ENCODE measurements at places on chromosomes 3 and 15.

- no peak for DNase-seq
Measured at GRCh38 chr3:111692593-111693552, 97.7 kb upstream of the ZBED2 start.

DNA sequence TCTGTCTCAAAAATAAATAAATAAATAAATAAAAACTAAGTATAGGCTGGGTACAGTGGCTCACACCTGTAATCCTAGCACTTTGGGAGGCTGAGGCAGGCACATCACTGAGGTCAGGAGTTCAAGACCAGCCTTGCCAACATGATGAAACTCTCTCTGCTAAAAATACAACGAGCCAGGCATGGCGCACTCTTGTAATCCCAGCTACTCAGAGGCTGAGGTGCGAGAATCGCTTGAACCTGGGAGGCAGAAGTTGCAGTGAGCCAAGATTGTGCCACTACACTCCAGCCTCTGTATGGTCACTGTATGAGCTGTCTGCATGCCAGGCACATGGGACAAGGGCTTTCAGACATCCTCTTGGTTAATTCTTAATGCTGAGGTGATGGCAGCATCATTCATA lies 28.7 kb downstream of the TIPIN start:
- no peak for DNase-seq

DNA sequence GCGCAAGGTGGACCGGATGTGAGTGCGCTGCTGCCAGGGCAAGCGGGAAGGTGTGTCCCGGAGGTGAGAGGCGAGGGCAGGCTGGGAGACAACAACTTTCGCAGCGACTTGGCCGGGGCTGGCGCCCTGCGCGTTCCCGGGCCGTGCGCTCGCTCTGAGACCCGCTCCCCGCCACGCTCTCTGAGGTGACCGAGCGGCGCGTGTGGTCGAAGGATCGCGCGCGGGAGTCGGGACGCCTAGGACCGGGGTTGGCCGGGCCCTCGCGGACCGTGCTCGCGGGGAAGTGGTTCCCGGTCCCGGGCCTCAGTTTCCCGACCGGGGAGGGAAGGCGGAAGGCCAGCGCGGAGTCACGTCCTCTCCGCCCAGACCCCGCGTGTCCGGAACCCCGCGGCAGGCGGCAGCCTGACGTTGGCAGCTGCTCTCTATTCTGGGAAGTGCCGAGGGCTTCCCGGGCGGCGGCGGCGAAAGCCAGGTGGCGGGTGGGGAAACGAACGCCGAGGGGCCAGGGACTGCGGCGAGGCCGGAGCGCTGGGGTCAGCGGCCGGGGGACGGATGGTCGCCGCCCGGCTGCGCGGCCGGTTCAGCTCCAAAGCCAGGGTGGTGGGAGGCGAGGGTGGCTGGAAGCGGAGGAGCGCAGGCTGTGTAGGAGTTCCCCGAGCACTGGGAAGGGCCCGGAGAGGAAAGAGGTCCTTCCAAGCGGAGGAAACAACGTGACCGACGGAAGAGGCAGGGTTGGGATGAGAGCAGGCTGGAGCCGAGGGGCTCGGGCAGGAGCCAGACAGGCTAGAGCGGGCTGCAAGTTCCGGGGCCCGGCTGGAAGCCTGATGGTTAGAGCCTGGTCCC lies 1.0 kb upstream of the IGF2BP2 start:
- DNase-seq: no peak

DNA sequence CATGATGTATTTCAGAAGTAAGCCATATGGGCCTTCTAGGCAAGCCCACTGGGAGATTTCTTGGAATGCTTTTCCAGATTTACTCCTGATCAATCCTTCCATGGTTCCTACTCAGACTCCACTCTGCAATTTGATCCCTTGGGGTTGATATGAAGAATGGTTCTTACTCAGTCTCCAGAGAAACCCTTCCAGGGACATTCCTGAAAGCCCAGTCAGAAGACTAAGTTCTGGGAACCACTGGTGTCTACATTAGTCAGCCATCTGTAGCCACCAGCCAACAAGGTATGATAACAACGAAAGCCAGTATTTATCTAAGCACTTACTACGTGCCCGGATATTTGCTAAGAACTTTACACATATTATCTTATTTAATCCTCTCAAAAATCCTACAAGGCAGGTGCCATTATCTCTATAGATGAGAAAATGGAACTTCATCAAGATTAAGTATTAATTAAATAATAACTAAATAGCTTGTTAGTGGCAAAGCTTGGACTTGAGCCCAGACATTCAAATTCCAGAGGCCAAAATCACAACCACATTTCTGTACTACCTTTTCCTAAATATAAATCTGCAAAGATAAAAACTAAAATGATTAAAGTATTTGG lies 32.7 kb downstream of the ZNF385D start:
- no peak for DNase-seq

DNA sequence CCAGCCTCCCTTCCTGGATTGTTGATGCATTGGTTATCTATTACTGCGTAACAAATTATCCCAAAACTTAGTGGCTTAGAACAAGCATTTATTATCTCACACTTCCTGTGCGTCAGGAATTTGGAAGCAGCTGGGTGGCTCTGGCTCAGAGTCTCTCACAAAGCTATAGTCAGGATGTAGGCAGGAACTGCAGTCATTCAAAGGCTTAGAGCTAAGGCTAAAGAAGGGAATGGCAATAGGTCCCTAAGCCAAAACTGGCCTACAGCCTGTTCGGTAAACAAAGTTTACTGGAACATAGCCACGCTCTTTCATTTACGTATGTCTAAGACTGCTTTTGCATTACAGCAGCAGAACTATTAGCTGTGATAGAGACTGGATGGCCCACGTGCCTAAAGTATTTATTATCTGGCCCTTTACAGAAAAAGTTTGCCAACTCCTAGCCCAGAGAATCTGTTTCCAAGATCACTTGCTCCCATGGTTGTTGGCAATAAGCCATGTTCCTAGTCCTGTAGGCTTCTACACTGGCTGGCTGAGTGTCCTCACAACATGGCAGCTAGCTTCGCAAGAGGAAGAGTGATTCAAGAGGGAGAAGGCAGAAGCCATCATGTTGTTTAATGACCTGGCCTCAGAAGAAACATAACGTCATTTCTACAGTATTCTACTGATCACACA lies 132.4 kb downstream of the SNRK start:
- DNase-seq: no peak

GRCh38 chr15:62377736-62378480 lies 212.8 kb upstream of the C2CD4B start:
- DNase-seq: no peak

GRCh38 chr3:4904811-4905695 lies 74.2 kb upstream of the BHLHE40 start:
- no peak for DNase-seq

GRCh38 chr15:92676561-92676960 lies 21.0 kb upstream of the FAM174B start:
- DNase-seq: no peak

DNA sequence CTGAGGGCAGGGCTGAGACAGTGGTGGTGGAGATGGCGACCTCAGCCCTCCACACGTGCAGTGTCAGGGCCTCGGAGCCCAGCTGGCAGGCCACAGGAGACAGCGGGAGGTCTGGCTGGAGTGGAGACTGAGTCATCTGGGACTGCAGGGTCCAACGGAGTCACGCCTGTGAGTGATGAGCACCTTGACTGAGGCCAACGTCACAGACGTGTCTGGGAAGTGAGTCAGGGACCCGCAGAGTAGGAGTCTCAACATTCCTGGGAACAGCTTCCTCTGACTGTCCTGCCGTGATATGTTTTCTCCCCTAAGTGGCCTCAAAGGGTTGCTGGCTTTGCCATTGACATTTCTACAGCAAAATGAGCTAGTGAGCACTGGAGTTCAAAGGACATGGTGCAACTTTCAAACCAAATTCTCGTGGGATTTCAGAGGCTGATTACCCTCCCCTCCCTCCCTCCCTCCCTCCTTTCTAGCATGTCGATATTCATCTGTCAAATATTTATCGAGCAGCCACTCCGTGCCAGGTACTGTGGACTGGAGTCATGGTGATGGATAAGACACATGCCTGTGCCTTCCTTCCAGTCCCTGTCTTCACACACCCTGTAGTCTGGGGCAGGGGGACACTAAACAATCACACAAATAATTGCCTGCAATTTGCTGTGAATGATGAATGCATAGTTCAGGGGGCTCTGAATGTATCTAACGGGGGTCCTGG lies 53.3 kb upstream of the AMOTL2 start:
- no peak for DNase-seq

DNA sequence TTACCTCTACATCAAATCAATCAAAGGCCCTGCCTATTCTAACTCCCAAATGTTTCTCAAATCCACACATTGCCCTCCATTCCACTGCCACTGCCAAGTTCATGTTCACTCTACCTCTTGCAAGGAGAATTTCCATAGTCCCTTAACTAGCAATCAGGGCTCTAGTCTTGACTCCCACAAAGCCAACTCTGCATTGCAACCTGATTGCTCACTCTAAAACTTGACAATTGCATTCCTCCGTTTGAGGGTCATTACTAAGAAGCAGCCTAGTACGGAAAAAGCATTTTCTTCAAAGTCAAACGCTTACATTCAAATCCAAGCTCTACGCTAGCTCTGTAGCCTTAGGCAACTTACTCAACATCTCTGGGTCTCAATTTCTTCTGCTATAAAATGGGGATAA lies 1.2 kb downstream of the CPA3 start:
- no peak for DNase-seq

- no peak for DNase-seq
Measured at GRCh38 chr3:135148398-135149020, 353.4 kb downstream of the EPHB1 start.
